ENCODE measurements at places on chromosomes 2 and 18. TPM values are rescaled to one million over a fixed set of nuclear protein-coding genes. Genes with fewer than 3 reads are reported as not detected.

GRCh38 chr2:177204417-177204816 lies 8.2 kb upstream of the HNRNPA3 start:
- peaks cover 8% of the 10 kb centered on the region for H3K4me1 ChIP-seq
- no peak overlapping the region for H3K27ac ChIP-seq
- DNase-seq = no peak
- H3K27me3 ChIP-seq = no peaks in the 10 kb centered on the region

Gene NRBP1
- 93.0 TPM for total RNA-seq

DNA sequence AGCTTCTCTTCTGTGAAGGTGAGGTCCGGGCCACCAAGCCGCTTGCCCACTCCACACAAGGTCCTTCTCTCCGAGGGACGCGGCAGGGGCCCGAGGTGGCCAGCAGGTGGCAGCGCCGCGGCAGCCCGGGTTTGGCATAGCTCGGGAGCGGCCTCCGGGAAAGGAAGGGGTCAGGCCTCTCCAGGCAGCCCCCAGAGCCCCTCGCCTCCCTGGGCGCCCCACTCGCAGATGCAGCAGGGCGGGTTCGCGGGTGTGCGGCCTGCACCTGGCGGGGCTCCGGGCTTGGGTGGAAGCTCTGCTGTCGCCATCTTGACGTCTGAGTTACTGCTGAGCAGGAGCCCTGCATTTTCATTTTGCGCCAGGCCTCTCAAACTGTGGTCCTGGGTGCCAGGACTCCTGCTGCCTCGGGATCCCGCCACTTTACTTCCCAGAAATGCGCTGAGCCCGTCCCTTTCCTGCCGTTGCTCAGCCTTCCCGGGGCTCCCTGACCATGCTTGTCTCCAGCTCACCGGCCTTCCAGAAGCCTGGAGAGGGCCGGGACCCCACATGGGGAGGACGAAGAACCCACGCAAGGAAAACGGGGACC lies 18.6 kb upstream of the NCL start:
- H3K4me1 ChIP-seq = no peaks in the 10 kb centered on the region
- no peaks in the 10 kb centered on the region for H3K36me3 ChIP-seq
- peak overlapping the region; percentile 50 for H3K27ac ChIP-seq
- H3K27me3 ChIP-seq = no peaks in the 10 kb centered on the region

DNA sequence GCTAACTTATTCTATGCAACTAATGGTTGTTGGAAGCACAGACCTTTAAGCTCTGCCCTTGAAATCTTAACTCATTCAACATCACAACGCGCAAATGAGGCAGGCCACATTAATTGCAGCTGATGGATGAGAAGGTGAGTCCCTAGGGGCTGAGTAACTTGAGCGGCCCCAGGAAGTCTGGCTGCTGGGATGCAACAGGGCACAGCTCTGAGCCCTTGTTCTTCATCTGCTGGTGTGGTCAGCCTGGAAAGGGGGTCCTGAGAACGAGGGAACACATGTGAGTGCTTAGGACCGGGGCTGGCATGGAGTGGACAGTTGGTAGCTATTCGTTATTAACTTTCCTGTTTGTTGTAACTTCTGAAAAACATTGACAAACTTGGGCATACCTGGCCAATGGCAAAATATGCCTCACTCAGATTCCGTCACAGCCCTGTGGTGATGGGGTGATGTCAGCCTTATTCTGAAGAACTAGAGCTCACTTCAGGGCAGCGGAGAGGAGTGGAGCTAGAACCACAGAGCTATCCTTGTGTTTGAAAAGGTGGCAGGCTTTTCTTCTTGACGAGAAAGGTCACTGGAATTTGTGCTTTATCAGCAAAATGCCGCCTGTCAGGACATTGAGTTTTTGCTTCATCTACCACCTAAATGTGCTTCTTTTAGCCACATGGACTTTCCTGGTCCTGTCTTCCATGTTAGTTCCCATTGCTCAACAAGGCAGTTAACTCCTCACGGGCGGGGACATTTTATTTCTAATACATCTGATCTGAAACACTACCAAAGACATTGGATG lies 145.9 kb upstream of the FHL2 start:
- peaks cover 5% of the 10 kb centered on the region for H3K27me3 ChIP-seq
- no peak for DNase-seq
- H3K4me1 ChIP-seq = no peaks in the 10 kb centered on the region

DNA sequence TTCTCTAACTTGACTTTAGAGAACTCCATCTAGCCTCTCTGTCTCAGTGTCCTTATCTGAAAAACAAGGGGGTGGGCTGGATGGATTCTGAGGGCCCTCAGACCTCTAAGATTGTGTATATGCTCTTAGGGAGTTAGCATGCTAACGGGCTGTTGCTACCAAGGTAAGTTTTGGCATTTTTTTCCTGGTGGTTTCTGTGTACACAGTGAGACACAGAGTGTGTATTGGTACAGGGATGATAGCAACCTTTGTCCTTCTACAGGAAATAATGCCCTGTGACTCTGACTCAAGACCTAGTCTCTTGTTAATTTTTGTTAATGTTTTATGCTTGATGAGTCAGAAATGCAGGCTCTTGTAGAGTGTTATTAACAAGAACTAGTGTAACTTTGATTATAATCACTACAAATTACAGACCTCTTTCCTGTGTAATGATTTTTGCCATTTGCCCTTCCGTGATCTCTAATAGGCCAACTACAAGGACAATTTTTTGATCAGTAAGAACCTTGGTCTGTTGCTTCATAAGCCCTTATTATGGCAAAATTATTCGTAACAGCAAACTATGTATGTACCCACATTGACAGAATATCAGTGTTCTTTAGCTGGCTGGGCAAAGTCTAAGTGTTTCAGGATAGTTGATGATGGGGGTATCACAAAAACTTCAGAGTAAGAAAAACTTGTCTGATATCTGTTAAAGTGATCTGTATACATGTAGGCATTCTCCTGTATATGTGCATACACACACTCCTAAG lies 89.7 kb downstream of the SPTBN1 start:
- H3K4me3 ChIP-seq = no peak overlapping the region
- H3K27me3 ChIP-seq = no peaks in the 10 kb centered on the region
- no peaks in the 10 kb centered on the region for H3K36me3 ChIP-seq

- no peaks in the 10 kb centered on the region for H3K27me3 ChIP-seq
- no peaks in the 10 kb centered on the region for H3K36me3 ChIP-seq
- DNase-seq = no peak
- no peak overlapping the region for H3K4me3 ChIP-seq
- H3K27ac ChIP-seq = no peak overlapping the region
Measured at GRCh38 chr2:232174662-232175061, 203.9 kb upstream of the ALPP start.

Gene ITGB1BP1
- total RNA-seq = 138 TPM

GRCh38 chr18:71784777-71785176 lies 759.4 kb downstream of the CBLN2 start:
- H3K36me3 ChIP-seq = no peaks in the 10 kb centered on the region
- no peak overlapping the region for H3K4me3 ChIP-seq
- H3K27me3 ChIP-seq = no peaks in the 10 kb centered on the region
- no peak overlapping the region for H3K27ac ChIP-seq
- no peaks in the 10 kb centered on the region for H3K4me1 ChIP-seq

DNA sequence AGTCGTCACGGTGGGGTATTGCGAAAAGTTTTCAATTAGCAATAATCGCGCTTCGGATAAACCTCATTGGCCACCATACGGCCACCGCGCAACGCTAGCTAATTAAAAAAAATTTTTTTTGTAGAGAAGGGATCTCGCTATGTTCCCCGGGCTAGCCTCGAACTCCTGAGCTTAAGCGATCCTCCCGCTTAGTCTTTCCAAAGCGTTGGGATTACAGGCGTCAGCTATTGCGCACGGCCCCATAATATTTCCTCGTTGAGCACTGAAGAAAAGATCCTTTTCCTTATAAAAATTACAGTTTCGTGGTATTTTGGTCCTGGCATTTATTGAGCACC lies 759 bp upstream of the ACTR1B start:
- no peaks in the 10 kb centered on the region for H3K36me3 ChIP-seq
- no peaks in the 10 kb centered on the region for H3K27me3 ChIP-seq
- H3K27ac ChIP-seq = peak overlapping the region; percentile 85

Gene B3GNT7
- total RNA-seq = 0.09 TPM

GRCh38 chr2:94759211-94759610 lies 112.0 kb upstream of the TEKT4 start:
- no peak overlapping the region for H3K4me3 ChIP-seq
- H3K36me3 ChIP-seq = no peaks in the 10 kb centered on the region
- no peaks in the 10 kb centered on the region for H3K4me1 ChIP-seq
- H3K27me3 ChIP-seq = no peaks in the 10 kb centered on the region
- H3K27ac ChIP-seq = no peak overlapping the region

DNA sequence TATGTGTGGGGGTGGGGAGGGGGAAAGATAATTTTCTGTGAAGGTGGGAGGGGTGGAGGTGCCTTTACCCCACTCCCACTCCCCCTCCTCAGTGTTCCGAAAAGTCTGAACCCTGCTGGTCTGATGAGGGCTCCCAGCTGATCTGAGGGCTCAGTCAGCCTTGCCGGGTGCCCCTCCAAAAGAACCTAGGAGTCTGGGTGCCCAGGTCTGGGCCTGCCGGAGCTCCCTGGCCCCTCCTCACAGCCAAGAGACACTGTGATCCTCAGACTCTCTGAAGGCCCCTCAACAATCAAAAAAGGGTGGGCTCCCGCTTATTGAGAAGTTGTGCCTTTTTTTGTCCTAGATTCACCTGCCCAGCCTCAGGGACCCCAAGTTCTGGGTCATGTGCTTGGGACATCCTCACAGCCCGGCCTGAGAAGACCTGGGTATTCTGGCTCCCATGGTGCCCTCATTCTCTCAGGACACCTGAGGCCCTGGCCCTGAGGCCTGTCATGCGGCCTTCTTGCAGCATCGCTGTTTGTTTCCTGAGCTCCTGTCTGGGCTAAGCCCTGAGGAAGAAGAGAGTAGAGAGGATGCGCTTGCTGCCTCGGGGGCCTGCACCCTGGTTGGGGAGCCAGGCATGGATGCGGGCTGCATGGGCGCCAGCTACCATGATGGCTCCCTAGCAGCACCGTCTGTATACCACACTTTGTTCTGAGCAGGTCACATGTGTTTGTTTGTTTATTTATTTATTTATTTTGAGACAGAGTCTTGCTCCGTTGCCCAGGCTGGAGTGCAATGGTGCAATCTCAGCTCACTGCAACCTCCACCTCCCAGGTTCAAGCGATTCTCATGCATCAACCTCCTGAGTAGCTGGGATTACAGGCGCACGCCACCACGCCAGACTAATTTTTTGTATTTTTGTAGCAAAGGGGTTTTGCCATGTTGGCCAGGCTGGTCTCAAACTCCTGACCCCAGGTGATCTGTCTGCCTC lies 44.0 kb downstream of the SDC1 start:
- no peaks in the 10 kb centered on the region for H3K27me3 ChIP-seq
- DNase-seq = no peak
- no peaks in the 10 kb centered on the region for H3K36me3 ChIP-seq
- H3K4me1 ChIP-seq = no peaks in the 10 kb centered on the region

Gene VAMP5
- 3.8 TPM for total RNA-seq

DNA sequence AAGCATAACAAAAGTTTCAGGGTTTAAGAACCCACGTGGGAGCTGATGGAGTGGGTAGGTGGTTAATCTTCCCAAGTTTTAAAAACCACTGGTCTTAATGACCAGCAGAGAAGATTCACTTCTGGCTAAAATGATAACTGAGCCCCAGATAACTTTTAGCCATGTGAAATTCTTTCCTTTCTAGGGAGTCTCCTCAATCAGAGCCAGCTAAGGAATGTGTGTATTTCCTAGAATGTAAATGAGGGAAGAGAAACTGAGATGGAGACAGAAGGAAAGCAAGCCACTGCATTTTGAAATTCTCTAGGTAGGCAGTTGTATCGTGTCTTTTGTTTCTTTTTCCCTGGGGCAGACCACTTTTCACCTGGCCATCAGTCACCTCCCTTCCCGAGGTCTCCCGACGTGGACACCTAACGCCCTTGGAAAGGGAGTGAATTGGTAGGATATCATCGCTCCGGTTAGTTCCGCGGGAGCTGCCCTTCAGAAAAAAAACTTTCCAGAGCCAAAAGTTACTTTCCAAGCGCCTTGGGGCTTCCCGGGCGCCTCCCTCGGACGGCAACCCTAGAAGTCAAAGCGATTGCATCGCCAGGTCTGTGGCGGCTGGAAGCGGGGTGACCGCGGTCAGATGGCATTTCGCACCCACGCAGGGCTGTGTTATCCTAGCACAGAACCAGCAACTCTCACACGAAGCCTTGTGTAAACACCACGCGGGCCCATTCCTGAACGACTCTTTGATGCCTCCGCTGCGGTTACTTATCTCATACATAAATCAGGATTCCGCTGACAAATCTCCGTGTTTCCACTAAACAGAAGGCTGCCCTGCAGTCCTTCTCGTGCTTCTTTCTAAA lies 1.3 kb downstream of the COLEC12 start:
- DNase-seq = peak; percentile 46
- no peaks in the 10 kb centered on the region for H3K36me3 ChIP-seq

DNA sequence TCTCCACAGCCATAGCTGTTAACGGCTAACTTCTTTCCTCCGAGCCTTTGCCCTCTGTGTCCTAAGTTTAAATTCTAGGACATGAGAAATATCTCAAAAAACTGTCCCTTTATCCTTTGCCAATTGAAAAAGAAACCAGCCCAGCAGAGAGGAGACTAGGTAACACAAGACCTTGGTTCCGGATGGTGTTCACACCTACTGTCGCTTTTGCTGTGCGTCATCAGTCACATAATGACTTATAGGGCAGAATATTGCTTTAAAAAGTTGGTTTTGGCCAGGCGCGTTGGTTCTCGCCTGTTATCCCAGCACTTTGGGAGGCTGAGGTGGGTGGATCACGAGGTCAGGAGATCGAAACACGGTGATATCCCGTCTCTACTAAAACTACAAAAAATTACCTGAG lies 66.2 kb downstream of the SP3 start:
- no peaks in the 10 kb centered on the region for H3K27me3 ChIP-seq
- H3K27ac ChIP-seq = no peak overlapping the region
- no peak for DNase-seq
- no peaks in the 10 kb centered on the region for H3K4me1 ChIP-seq
- no peak overlapping the region for H3K4me3 ChIP-seq

Gene ZNF396
- 0.84 TPM for total RNA-seq

Gene ABCB11
- not detected for total RNA-seq

DNA sequence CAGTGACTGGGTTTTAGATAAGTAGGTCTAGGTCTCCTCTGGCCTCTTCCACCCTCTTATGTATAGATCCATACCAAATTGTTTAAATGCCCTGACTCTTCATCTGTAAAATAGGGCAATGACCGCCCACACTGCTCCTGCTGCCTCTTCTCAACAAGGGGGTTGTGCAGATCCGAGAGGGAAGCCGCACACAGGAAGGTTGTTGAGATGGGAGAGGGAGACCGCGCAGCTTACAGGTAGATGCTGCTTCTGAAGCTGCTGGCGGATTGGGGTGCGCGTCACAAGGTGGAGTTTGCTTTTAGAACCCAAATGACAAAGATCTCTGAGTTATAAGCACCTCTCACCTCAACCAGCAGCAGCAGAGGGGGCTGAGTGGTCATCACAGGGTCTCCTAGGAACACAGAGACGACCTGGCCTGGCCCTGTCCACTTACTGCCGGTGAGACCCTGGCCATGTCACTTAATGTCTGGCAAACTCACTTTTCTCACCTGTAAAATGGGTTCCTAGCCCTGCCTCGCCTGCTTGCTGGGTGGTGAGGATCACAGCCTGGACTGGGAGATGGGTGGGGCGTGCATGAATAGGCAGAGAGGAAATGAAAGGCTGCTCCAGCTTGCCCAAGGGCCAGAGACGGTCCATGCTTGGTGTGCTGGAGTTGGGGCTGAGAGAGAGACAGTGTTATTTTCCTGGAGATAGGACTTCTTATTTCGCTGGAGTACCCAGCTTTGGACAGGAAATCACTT lies 251.3 kb downstream of the EIPR1 start:
- peaks cover 55% of the 10 kb centered on the region for H3K4me1 ChIP-seq
- H3K4me3 ChIP-seq = peak overlapping the region; percentile 38
- no peaks in the 10 kb centered on the region for H3K36me3 ChIP-seq
- no peaks in the 10 kb centered on the region for H3K27me3 ChIP-seq
- peak overlapping the region; percentile 96 for H3K27ac ChIP-seq
- DNase-seq = no peak

- H3K27ac ChIP-seq = no peak overlapping the region
- no peak overlapping the region for H3K4me3 ChIP-seq
- peaks cover 4% of the 10 kb centered on the region for H3K4me1 ChIP-seq
- H3K36me3 ChIP-seq = no peaks in the 10 kb centered on the region
- no peaks in the 10 kb centered on the region for H3K27me3 ChIP-seq
- no peak for DNase-seq
Measured at GRCh38 chr2:230217424-230217823, 2.4 kb downstream of the SP110 start.

Data from A673 (cell line).